ENCODE measurements at places on chromosomes 7 and 10.
A peak's percentile ranks its signal among the peaks of the same experiment; 100 is the strongest.

DNA sequence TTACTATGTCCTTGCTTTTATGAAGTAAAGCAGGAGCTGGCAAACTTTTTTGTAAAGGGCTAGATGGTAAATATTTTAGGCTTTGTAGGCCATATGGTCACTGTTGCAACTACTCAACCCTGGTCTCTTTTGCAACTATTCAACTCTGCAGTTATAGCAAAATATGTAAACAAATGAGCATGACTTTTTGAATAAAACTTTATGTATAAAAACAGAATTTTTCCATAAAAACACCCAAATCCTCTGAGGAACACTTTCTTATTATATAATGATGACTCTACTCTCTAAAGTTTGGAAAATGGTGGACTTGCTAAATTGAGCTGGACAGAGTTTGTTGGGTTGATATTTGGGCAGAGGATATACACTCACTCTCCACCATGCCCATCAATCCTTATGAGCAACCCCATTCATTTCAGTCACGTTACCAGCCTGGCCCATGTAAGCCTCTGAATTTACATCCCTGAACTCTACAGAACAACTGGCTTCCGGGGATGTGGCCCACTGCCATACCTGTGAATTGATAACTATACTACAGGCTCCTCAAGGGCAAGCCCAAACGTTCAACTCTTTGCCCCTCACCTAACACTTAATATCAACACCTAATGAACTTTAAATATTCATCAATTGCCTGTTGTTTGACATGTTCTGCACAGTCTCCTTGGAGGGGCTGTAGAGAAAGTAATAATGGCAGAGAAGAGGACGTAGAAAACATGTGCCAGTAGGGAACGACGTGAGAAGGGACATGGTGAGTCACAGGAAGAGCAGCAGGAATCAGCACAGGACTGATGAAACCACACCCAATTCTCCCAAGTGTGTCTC is 37.6 kb downstream of the SGMS1 start:
- DNase-seq: no peak

DNA sequence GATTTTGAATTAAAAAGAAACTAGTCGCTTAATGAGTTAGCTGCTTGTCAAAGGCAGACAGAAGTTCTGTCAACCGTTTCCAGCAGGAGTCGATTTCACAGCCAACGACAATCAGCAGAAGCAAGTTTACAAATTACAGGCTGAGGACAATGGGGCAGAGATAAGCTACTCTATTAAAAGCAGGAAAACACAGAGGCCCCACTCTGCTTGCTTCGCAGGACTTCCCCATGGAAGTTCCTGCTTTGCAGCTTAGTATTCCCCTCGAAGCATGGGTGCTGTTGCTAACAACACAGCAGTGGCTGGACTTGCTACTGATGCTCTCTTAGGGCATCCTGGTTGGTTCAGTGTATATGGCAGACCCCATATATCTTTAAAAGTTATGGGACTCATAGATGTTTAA is 50.8 kb upstream of the KLF6 start:
- no peak for DNase-seq

GRCh38 chr10:90047243-90047729 is 345.9 kb downstream of the KIF20B start:
- DNase-seq: no peak

GRCh38 chr7:74101061-74101681 is 17.6 kb downstream of the LIMK1 start:
- peak; percentile 53 for DNase-seq

All from Peyer's patch (tissue), 4 donors.